Activated naive CD8-positive, alpha-beta T cell treated with anti-CD3 and anti-CD28 coated beads for 36 hours (primary cell): ENCODE measurements at places on chromosomes 16 and 17. TPM values are rescaled to one million over a fixed set of nuclear protein-coding genes. Genes with fewer than 3 reads are reported as not detected.
A peak's percentile ranks its signal among the peaks of the same experiment; 100 is the strongest.

The CCL11 gene
- total RNA-seq: not detected

DNA sequence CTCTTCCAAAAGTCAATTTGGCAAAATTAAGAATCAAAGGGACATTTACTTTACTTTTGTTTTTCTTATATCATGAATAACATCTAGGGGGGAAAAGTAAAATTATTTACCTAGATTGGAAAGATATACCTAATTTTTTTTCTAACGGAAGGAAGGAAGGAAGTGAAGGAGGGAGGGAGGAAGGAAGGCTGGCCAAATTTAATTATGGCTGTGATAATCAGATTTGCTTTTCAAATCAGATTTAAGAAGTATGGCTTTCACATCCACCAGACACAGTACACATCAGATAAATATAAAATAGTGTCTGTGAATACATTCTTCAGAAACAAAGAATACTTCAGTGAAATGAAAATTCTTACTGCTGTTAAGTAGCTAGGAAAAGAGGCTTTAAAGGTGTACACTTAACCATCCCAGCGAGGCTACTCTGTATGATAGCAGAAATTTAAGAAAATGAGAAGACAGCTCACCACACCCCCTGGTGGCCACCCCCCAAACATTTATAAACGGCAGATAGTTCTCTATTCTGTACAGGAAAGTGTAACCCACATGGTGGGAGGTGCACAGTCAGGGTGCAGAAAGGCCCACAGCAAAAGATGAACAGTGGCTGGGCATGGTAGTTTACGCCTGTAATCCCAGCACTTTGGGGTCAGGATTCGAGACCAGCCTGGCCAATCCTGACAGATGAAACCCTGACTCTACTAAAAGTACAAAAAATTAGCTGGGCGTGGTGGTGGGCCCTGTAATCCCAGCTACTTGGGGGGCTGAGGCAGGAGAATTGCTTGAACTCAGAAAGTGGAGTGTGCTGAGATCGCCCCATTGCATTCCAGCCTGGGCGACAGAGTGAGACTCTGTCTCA, 150.8 kb downstream of the SSH2 start:
- DNase-seq: peak; percentile 73
- no peaks in the 10 kb centered on the region for H3K36me3 ChIP-seq
- no peak overlapping the region for H3K4me3 ChIP-seq
- H3K27ac ChIP-seq: peak overlapping the region; percentile 76
- peaks cover 7% of the 10 kb centered on the region for H3K4me1 ChIP-seq

GRCh38 chr17:46122486-46122871, 70.8 kb downstream of the KANSL1 start:
- no peaks in the 10 kb centered on the region for H3K27me3 ChIP-seq
- peaks cover 39% of the 10 kb centered on the region for H3K36me3 ChIP-seq
- H3K27ac ChIP-seq: peak overlapping the region; percentile 77

- H3K27me3 ChIP-seq: no peaks in the 10 kb centered on the region
- H3K4me3 ChIP-seq: no peak overlapping the region
- H3K27ac ChIP-seq: no peak overlapping the region
- H3K4me1 ChIP-seq: peaks cover 3% of the 10 kb centered on the region
These were observed 17.8 kb upstream of the TMEM219 start for GRCh38 chr16:29943846-29944799.
